ENCODE measurements at places on chromosomes 2 and 18.

GRCh38 chr18:23307567-23308295, 145.4 kb upstream of the RIOK3 start:
- no peak for DNase-seq

DNA sequence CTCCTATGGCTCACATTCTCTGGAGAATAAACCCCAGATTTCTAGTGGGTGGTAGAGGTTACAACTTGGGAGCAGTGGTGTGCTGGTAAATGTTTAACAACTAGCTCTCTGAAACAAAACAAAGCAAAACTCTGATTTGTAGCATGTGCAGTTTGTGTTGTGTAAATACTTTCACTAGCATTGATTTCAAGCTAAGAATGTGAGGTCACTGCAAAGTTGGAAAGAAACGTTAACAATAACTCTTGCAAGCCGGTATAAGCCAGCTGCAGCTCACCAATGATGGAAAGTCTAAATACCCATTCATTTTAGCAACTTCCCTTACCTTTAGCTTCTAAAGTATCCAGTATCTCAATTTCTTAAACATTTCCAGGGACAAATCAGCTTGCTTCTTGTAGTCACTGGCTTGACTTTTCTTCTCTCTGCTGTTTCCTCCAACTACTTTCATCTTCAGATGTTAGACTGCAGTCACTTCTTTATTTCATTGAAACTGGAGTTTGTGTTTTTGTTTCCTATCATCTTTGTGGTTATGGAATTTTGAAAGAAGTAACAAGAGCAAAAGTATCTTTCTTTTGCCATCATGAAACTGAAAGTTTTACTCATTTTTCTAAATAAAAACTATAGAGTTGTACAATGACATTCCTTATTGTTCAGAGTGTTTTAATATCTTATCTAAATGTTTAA, 140.2 kb downstream of the PLCL1 start:
- DNase-seq: no peak

DNA sequence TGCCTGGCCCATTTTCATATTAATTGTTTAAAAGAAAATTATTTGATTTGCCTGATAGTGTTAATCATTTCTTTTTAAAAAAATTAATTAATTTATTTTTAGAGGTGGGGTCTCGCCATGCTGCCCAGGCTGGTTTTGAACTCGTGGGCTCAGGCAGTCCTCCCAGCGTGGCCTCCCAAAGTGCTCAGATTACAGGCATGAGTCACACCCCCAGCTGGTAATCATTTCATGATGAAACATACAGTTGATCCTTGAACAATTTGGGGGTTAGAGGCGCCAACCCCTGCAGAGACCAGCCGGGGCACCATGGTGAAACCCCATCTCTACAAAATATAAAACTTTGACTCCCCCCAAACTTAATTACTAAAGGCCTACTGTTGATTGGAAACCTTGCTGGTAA, 7.9 kb downstream of the GPN1 start:
- no peak for DNase-seq

GRCh38 chr2:9424447-9425164, 1.2 kb downstream of the CPSF3 start:
- DNase-seq: no peak

DNA sequence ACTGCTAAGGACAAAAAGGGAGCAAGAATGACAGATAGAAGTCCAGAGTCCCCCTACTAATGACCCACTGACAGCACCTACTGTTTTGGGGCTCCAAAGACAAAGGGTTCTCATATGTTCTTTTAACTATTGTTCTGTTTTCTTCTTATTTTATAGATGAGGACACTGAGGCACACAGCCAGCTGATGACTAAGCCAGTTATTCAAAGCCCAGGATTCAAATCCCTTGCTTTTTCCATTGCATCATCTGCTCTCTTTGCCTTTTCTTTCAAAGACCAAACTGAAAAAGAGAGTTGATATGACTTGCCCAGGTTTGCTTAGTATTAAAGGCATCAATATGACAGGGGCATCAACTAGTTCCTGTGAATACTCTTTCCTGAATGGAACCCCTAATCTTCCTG, 299.8 kb downstream of the LRATD1 start:
- DNase-seq: no peak

- no peak for DNase-seq
Observed at GRCh38 chr2:18740474-18740881, 151.1 kb upstream of the NT5C1B start.

DNA sequence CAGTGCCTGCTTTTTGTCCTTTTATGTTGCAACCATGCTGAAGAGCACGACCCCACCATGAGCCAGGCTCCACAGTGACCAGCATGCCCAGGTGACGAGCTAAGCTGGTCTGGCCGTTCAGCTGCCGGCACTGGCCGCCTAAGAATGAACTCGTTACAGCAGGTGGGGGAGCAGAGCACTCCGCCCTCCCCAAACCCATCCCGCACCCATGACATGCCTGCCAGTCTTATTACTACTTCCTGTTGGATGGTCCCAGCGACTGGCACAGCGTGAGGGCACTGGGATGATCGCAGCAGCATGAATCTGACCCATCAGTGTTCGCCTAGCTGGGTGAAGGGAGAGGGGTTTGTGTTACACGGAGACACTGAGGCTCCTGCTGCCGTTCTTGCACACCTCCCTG, 11.5 kb downstream of the DIPK1C start:
- no peak for DNase-seq

Measured in activated T-helper 9 cell treated with anti-CD3 and anti-CD28 coated beads, Interleukin-2, amount 50 U/mL, for 16 hours (primary cell).